Erythroblast (primary cell): ENCODE measurements at places on chromosomes 7 and 10.
A peak's percentile ranks its signal among the peaks of the same experiment; 100 is the strongest.

- peak; percentile 35 for DNase-seq
These were observed 295.6 kb downstream of the AUTS2 start for GRCh38 chr7:69893906-69894305.

GRCh38 chr7:150398108-150398964 lies 19.2 kb downstream of the ZNF775 start:
- no peak for DNase-seq

DNA sequence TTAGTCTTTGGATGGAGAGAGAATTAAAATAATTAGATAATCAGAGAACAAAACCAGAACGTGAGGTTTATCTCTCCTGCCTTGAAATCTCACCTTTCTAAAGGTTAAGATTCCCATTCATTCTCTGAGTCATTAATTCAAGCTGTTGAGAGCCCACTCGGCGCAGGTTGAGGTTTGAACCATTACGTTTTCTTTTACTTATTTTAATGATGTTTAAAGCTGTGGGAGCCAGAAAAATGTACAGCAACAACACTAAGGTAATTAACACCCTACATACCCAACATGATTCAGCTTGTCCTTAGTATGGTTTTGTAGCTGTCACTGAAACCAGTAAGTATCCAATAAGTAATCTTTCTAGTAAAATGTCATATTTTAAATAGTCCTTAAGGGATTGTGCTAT lies 153.0 kb upstream of the ANK3 start:
- no peak for DNase-seq

- no peak for DNase-seq
These were observed 99.6 kb upstream of the BTBD16 start for GRCh38 chr10:122171302-122172075.

GRCh38 chr10:26232174-26232573 lies 15.6 kb downstream of the GAD2 start:
- no peak for DNase-seq

- no peak for DNase-seq
These were observed 77.4 kb upstream of the RET start for GRCh38 chr10:42999385-43000020.

DNA sequence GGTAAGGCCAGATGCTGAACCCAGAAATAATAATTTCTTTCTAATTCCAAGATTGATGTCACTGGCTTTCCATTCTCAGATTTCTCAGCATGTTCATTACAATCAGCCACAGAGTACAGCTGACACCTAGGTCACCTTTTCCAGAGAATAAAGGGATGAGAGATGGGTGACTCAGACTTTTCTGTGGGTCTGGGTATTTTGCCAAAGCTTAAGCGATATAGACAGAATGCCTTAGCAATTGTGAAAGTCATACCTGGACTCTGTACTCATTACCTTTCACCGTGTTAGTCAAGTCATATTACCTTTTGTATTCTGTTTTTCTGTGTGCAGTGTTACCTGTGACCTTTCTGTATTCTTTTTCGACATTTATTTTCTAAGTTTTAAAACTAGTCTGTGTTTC lies 10.6 kb upstream of the PRTFDC1 start:
- no peak for DNase-seq

GRCh38 chr10:78714225-78714624 lies 354.5 kb upstream of the ZMIZ1 start:
- no peak for DNase-seq

DNA sequence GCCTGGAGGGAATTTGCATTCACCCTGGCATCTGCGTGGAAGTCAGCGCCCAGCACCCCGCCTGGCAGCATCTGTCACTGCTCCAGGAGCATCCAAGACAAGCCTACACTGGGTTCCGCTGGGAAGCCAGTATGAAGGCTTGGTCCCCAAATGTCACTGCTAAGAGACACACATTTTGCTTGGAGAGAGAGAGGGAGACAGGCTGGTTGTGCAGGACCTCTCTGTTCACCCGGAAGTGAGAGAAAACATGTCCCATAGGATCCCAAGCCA lies 119.5 kb downstream of the SEC23IP start:
- DNase-seq: no peak

GRCh38 chr10:27628621-27629020 lies 117.0 kb downstream of the MKX start:
- no peak for DNase-seq

GRCh38 chr10:98351831-98352402 lies 63.1 kb downstream of the PYROXD2 start:
- no peak for DNase-seq

DNA sequence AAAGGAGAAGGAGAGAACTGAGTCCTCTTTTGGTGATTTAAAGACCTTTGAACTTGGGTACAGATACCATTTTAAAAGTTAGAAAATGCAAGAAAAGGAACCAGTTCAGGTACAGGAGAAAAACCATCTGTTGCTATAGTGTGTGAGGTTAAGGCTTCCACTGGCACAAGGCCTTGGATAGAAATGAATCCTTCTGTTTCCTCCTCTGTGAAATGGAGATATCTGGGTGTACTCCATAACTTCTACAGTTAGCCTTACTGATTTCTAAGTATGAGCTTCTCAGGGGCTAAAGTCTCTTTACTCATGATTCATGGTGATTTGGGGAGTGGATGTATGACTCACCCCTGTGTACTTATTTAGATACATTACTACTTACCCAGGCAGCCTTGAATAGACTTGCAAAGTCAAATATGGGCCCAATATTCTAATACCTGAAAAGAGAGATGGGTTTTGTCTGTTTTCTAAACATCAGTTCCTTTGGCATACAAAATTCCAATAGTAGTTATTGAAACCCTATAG lies 117.2 kb upstream of the ADO start:
- DNase-seq: no peak

DNA sequence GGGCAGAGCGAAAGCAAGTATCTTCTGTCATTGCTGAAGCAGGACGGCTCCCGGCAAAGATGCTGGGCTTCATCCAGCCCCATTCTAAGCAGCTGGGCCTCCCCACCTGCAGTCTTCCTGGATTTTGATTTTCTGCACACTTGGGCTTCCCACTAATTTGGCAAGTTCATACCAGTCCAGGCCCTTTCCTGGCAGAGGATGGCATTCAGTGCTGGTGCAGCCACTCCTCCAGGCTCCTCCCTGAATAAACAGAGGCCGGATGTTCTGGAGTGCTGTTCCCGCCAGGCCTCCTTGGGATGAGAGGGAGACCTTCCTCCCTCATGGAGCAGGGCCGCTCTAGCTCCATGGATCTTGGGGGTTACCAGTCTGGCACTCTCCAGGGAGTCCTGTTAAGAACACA lies 3.4 kb downstream of the BAG3 start:
- DNase-seq: no peak

DNA sequence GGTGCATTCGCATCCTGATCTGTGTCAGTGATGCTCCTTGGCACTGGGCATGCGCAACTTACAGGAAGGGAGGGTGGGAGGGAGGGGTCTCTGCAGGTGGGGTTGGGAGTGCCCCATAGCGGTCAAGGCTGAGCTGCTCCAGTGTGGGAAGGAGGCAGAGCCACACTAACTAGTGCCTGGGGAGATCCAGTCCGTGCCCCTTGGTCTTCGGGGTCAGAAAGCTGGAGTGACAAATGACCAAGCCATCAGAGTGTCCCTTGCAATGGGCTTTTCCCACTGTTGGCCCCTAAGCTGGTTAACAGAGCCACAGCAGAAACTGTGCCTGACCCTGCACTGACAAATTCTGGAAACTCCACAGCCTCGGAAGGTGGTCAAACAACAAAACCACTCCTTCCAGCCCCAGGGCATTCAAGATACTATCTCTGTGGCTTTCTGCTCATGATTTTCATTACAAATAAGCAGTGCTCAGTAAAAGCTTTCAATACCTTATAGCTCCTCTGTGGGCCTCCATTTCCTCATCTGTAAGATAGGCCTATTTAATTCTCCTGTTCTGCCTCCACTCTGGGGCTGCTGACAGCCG lies 138.1 kb upstream of the UNC5B start:
- DNase-seq: no peak

- DNase-seq: no peak
These were observed 171.0 kb downstream of the SEM1 start for GRCh38 chr7:96538632-96539031.

- DNase-seq: no peak
These were observed 84.3 kb upstream of the INSIG1 start for GRCh38 chr7:155213385-155213784.

DNA sequence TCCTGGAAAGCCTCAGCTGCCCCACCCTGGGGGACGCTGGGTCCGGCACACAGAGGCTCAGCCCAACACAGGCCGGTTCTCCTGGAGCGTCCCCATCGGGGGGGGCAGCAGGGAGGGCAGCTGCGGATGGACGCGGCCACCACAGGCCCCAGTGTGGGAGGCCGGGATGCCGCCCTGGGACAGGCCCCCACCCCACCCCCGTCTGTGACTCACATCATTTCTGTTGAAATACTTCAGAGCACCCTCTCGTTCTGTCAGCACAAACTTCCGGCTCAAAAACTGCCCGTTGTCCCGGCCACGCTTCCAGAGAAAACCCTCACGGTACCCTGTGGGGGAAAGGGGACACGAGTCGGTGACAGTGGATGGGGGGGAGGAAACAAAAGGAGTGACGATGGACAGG lies 28.5 kb downstream of the GET4 start:
- no peak for DNase-seq

GRCh38 chr7:142384493-142384922 lies 126.7 kb upstream of the PRSS58 start:
- DNase-seq: no peak

DNA sequence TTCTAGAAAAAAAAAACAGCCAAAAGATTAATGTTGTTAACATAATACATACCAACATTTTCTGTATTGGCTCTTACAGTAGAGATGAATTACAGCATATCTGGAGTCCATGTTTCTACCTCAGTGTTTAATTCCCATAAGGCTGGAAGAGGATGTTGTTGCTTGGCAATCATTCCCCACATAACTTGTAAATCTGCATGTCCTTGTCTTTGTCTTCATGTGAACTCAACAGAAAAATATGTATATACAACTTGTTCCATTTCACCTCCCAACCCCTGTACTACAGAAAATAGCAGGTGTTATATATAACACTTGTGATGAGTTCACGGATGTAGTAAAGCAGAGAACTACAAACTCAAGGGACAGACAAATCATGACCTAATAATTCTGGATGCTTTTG lies 160.9 kb upstream of the SEMA3C start:
- DNase-seq: no peak

DNA sequence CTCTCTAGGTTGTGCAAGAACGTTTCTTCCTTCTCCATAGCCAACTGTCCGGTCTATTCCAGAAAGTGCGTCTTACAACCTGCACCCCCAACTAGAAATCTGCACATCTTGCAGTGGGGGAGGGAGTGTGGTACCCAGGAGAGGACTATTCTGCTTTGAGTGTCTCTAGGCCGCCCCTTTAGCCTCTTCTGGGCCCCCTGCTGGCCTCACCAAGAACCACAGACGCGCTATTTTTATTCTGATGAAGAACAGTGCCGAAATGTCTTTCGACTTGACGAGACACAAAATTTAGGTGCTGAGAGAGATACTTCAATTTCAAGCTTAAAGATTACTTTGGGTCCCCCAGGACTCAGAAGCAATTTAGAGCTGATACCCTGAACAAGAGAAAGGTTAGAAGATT lies 1.0 kb downstream of the CNPY1 start:
- no peak for DNase-seq

GRCh38 chr7:143002898-143003297 lies 24.0 kb downstream of the OR9A2 start:
- no peak for DNase-seq

- DNase-seq: no peak
These were observed 73.6 kb downstream of the COL26A1 start for GRCh38 chr7:101436221-101436735.

DNA sequence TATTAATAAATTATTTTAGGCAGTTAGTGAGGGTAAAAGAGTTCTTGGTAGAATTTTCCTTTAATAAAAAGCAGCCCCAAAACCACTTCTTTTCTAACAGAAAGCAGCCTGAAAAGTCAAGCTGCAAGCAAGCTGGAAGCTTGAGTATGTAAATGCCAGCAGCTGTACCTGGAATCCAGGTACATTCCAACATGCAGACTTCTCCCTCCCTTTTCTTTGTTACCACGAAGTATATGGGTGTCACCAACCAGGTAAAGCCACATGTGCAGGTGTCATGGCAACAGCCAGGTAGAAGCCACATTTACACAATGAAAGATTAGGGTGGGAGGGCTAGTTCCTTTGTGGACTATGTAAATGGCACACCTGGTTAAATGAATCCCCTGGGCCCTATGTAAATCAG lies 114.6 kb downstream of the EPC1 start:
- no peak for DNase-seq

DNA sequence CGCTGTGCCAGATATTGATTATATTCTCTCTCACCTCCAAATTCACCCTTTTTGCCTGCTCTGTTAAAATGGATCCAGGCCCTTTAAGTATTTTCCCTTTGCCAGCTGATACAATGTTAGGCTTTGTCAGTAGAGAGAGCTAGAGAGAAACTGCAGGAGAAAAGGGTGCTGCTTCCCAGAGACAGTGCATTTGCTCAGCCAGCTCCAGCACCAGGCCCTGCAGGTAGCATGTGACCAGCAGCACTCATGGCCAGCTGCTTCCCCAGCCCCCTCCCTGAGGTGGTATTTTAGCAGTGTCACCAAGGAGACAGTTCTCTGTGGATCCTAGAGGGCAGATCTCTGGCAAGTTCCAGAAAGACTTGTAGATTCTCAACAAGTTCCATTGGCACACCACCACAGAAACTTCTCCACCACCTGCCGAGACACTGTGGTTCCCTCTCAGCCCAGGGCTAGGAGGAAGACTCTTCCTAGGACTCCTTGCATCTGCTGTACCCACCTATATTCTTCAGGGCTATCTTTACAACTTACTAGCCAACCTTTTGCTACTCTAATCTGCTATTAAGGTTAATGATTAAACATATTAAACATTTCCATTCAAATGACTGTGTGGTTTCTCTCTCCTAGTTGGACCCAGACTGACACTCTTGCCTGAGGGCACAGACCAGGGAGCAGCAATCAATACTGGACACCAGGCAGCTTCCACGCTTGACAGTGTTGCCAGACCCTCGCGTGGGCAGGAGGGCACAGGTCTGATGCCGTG lies 35.6 kb upstream of the ADAM12 start:
- no peak for DNase-seq

- peak; percentile 32 for DNase-seq
These were observed 25.5 kb downstream of the VSIR start for GRCh38 chr10:71747551-71748523.

DNA sequence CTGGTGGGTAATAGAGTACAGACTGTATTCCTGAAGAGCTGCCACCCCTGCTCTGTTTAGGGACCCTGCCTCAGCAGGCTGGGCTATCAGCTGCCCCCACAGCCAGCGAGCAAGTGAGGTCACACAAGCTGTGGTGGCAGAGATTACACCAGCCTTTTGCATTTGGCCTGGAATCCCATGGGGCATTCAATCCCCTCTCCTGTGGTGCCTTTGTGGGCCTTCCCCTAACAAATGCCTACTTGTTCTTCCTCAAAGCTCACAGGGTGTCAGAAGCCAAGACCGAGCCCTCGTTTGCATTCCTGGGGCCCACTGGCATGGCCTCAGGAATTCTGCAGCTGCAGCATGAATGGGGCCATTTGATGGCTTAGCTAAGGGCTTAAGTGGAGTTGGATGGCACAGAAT lies 212.7 kb upstream of the PHYHIPL start:
- DNase-seq: no peak

GRCh38 chr7:18675579-18675978 lies 180.0 kb downstream of the HDAC9 start:
- DNase-seq: no peak
